ENCODE measurements at places on chromosomes 12 and 14.

DNA sequence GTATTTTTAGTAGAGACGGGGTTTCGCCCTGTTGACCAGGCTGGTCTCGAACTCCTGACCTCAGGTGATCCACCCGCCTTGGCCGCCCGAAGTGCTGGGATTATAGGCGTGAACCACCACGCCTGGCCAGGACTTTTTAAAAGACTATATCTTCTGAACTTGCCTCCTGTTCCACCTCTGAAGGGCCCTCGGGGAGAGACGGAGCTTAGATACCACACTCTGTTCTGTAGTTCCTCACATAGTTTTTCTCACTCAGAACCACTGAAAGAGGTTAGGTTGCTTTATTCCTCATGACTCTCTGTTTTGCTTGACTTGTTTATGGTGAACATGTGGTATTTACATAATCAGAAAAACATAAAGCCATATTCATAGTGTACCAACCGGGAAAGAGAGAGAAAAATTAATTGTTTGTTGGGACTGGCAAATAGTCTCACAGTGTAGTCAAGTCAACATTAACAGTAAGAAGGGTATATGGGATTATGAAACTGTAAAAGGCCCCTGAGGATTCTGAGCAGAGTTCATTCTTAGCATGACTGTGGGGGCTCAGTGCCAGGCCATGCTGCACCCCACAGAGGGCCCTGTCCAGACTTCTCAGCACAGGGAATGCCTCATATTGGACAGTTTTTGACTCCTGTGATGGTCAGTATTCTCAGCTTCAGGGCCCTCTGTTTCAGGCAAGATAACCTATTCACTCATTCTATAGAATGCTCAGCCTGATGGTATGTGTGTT, 342.3 kb downstream of the ZFP36L1 start:
- DNase-seq: no peak

DNA sequence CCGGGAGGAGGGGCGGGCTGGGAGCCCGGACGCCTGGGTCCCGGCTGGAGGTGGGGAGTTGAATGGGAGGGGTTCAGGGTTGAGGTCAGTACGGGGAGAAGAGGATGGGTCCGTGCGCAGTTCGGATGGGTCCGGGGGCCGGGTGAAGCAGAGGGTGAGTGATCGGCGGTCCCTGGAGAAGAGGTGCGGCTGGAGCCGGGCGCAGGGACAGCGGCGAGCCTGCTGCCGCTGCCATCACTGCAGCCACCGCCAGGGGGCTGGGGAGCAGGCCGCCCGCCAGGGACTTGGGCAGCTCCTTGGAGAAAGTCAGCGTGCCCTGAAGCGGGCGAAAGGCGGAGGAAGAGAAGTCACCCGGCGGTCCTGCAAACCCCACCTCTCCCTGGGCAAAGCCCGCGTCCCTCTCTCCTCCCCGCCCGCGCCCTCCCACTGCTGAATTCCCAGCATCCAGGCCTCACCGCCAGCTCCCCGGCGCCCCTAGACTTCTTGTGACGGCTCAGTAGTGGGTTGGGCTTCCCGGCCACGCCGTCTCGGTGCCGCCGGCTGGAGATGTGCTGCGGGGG, 6.0 kb upstream of the GPR84 start:
- DNase-seq: peak; percentile 78

GRCh38 chr12:62709311-62709710, 225.6 kb downstream of the PPM1H start:
- DNase-seq: no peak

DNA sequence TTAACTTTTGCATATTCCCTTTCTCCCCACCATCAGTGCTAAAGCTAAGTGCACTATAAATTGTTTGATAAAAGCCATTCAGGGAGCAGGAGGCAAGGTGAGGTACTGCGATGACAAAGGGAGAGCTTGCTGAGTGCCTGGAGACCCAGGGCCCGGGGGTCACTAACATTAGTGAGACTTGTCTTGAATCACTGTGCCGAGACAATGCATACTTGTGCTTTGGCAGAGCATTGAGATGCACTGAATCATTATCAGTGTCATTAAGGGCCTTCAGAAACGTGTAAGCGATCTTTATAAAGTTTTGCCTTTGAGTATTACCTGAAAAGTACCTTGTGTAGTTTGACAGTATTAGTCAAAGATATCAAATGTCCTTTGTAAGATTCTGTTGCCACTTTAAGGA, 447.5 kb downstream of the PCNX1 start:
- DNase-seq: no peak

DNA sequence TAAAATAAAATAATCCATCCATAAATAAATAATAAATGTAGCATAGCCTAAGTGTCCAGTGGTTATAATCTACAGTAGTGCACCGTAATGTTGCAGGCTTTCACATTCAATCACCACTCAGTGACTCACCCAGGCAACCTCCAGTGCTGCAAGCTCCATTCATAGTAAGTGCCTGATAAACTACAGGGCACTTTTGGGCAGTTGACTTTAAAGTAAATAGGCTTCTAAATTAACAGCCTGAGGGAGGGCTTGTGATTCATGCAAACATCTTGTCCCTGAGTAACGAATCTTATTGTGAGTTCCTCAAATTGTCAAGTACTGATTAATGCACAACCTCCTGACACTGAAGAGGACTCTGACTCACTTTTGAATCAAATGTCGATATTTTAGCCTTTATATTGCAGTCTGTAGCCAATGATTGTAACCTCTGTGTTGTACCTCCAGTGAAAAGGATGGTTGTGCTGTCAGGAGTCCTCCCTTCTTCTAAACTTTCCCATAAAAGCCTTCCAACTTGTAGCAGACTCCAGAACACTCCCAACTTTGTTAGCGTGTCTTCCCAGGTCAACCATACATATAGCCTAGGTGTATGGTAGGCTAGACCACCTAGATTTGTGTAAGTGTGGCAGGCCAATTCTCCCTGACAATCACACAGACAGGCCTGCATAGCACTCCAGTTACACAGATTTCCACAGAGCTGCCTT, 55.0 kb upstream of the BICD1 start:
- DNase-seq: peak; percentile 95

GRCh38 chr14:96269359-96269710, 13.3 kb downstream of the BDKRB1 start:
- no peak for DNase-seq

DNA sequence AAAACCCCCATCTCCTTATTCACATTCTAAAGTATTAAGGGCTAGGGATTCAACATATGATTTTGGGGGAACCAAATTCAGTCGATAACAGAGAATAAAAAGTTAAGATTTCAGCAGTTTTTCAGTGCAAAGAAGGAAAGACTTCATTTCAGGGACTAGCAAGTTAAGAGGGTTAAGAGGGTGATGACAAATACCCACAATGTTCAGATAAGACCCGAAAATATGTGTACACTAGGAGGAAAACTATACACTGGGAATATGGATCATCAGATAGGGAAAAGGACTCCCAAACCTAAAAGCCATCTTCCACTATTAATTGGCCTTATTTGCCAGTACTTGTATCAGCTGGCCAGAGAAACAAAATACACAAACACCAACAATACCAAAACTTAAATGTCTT, 824.2 kb downstream of the SLC16A7 start:
- no peak for DNase-seq

- no peak for DNase-seq
Observed at GRCh38 chr14:33163109-33163508, 224.4 kb downstream of the NPAS3 start.

DNA sequence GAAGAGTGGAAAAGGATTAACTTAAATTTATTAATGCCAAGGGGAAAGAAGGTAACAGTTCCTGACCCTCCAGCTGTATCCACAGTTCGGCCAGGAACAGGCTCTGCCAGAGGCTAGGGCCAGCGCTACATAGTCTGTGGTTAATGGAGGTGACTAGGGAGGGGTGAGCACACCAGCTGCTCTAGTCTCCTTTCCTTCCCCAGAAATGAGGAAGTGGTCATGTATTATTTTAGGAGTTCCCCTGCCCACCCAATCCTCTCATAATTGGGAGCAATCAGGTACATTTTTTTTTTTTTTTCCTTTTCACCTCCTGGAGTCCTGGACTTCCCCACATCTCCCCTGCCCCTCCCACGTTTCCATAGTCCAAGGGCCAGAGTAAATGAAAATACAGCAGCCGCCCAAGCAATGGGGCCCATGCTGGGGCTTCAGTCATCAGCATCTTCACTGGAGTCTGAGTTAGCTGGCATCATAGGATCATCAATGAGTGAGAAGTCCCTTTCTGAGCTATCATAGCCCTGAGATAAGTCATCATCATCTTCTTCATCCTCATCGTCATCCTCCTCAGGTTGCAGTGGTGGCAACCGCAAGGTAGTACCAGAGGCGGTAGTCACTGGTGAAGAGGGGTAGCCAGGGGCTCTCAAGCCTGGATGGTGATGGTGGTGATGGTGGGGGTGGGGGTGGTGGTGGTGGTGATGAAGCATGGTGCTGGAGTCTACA, 1.5 kb upstream of the SUPT16H start:
- no peak for DNase-seq
